ENCODE measurements at places on chromosomes 1 and 21.

- DNase-seq, result no peak
Observed at GRCh38 chr1:227521782-227522181, 41.6 kb upstream of the ZNF678 start.

DNA sequence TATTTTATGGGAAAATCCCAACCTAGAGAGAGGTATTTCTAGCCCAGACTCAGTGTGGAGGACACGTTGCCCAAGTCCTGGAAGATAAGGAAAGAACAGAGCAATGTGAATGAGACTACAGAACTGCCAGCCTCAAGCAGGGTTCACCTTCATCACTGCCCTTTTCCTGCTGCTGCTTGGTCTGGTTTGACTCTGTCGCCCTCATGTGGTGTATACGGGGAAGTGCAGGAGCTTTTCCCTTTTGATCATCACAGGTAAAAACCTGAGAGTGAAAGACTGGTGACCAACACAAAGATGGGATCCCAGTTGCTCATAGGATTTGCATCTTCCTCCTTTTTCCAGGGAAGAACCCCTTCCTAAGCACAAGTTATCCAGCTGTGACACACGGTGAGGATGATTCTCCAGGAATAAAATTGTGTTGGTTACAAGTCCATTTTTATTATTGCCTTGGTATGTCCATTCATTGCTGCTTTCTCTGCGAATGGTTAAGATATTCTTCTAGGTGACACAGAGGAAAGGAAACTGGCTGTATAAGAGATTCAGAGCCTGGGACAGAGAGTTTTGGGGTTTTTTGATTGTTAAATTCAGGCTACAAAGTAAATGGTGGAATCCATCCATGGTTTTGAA lies 89.5 kb upstream of the CD53 start:
- DNase-seq, result peak; percentile 42

- no peak for DNase-seq
Observed at GRCh38 chr1:118264343-118264742, 79.3 kb upstream of the SPAG17 start.

DNA sequence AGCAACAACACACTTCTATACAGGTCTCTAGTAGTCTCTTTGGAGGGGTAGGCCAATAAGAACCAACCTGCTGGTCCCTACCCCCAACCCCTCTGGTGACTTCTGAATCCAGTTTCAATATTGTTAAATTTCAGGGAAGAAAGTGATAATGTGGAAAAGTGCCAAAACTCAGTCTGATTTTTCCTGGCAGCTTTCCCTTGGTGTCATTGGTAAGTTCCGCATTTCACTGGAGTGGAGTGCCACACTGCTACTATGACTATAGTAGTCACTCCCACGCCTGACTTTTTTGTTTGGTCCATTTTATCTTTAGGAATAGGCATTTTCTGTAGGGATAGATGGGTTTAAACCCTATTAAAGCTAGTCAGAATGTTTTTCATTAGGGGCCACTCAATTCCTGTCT lies 5.7 kb upstream of the ARID1A start:
- DNase-seq, result no peak

- peak; percentile 7 for DNase-seq
Observed at GRCh38 chr1:113808450-113809195, 3.7 kb downstream of the RSBN1 start.

DNA sequence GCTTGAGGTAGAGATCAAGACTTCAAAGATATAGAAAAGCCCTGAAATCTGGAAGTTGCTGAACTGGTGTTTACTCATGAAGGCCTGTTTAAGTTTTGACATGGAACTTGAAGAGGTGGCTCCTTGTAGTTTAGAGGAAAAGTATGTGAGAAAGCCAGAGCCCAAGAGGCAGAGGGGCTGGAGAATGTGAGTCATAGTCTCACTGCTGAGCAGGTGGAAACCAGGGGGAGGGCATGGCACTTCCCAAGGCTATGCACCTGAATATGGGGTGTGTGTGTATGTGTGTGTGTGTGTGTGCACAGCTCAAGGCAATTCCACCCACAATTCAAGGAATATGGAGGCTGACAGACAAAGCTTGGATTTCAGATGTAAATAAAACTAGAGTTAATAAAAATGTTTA lies 46.8 kb upstream of the C1orf198 start:
- no peak for DNase-seq

DNA sequence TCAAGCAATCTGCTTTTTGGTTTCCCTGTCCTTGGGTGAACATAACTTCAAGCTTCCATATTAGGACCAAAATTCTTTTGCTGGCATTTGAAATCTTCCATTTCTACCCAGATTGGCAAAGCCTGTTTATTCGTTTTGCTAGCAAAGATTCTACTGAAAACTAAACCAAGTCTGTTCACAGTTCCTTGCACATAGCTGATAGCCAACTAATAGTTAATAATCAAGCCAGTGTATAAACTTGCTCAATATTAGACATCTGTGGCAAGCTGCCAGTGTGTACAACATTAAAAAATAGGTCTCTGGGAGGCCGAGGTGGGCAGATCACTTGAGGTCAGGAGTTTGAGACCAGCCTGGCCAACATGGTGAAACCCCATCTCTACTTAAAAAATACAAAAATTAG lies 6.3 kb downstream of the APP start:
- DNase-seq, result no peak

GRCh38 chr1:84037758-84038611 lies 39.1 kb upstream of the TTLL7 start:
- DNase-seq, result no peak

- DNase-seq, result peak; percentile 49
Observed at GRCh38 chr1:99580451-99580850, 65.5 kb upstream of the PALMD start.

DNA sequence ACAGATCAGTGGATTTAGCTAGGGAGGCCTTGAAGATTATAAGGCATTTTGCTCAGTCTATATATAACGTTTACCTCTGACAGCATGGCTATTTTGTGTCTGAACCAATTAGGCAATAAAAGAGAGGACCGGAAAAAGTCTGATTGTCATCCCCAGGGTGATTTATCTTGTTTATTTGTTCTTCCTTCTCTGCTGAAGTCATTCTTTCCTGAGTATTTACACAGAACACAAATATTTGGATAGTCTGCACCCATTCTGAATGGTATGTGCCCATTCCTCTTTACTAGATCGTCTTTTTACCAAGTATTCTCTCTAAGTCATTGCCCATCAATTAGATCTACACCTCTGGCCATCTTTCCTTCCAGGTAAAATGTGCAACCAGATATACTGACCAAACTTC lies 1602.9 kb downstream of the KCNT2 start:
- DNase-seq, result no peak

- DNase-seq, result peak; percentile 91
Observed at GRCh38 chr1:27816921-27817630, 13.5 kb upstream of the PPP1R8 start.

DNA sequence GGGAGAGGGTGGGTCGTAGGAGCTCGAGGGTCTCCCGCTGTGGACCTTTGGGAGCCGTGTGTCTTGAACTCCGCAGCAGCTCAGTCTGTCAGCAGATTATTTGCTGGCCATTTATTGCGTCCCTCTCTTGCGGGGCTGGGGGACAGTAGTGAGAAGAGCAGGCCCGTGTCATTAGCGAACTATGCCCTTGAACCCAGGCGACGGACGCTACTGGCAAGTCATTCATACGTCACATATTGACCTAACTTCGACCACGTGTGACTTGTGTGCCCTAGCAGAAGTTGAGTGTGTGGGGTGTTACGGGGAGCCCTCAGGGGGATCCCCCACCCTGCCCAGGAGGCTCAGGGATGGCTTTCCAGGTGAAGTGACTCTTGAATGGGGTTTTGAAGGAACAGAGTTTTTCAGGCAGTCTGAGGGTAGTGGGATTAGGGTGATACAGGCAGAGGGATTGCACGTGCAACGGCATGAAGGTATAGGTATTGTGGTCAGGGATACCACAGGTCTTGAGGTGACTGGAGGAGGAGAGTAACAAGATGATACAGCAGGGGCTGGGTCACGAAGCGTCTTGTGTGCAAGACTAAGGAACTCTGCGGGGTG lies 13.0 kb downstream of the RCC1 start:
- no peak for DNase-seq

DNA sequence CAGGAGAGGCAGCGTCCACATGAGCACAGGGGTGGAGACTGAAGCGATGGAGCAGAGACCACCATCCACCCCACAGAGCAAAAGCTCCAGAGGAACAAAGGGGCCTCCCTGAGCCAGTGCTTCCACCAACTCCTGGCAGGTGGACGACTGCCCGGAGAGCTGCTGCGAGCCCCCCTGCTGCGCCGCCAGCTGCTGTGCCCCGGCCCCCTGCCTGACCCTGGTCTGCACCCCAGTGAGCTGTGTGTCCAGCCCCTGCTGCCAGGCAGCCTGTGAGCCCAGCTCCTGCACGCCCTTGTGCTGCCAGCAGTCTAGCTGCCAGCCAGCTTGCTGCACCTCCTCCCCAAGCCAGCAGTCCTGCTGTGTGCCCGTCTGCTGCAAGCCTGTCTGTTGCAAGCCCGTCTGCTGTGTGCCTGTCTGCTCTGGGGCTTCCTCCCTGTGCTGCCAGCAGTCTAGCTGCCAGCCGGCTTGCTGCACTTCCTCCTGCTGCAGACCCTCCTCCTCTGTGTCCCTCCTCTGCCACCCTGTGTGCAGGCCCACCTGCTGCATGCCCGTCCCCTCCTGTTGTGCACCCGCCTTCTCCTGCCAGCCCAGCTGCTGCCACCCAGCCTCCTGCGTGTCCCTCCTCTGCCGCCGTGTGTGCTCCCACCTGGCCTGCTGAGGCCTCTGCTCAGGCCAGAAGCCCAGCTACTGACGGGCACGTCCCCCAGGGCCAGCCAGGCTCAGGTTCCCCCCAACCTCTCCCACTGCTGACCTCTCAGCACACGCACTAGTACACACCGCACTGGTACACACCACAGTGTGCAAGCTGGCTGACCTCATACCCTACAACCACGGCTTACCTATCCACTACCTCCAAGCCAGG lies 5.4 kb downstream of the KRTAP10-12 start:
- no peak for DNase-seq

- DNase-seq, result peak; percentile 79
Observed at GRCh38 chr1:173294843-173295242, 87.7 kb upstream of the TNFSF4 start.

GRCh38 chr1:68047659-68048026 lies 2.8 kb downstream of the DIRAS3 start:
- DNase-seq, result no peak

DNA sequence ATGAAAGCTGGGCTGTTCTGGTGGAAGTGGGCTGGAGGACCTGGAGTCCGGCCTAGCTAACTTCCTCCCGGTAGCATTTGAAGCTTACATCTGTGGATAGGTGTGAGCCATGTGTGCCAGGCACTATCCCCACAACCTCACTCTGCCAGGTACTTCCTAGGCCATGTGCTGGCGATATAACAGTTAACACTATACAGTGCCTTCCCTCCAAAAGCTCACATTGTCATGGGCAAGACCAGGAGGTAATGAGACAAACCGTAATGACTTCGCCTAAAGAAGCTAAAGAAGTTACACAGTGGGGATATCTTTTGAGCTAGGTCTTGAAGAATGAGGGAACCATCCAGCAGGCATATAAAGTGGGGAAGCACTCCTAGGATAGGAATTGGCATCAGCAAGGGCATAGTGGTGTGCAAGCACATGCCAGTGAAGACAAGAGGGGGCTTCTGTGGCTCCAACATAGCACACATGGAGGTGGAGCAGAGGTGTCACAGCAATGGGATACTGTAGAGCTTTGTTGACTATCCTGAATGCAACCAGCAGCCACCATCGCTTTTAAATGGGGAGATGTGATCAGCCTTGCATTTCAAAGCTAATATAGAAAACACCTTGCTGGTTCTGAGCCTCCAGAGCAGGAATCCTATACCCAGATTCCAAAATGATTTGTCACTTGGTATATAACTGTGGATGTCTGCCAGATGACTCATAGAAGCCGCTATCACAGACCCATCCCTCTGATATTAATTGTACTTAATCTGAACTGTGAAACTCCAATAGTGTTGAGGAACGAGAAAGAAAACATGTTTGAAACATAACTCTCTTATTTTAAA lies 466.3 kb downstream of the LMO4 start:
- peak; percentile 45 for DNase-seq

DNA sequence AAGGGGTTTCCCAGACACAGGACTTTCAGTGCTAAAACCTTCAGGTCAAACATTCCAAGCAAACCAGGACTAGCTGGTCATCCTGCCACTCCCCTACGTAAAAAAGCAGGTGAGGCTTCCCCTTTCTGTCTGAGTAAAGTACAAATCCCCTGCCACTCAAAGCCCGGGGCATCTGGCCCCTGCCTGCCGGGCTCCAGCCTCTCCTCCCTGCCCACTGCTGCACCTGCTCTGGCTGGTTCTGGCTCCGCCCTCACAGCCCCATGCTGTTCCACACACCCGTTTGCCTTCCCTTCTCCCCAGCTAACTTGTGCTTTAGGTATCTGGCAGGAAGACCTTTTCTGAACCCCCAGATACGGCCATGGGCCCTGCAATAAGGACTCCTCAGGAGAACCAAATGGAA lies 23.3 kb upstream of the S100A7 start:
- DNase-seq, result no peak

DNA sequence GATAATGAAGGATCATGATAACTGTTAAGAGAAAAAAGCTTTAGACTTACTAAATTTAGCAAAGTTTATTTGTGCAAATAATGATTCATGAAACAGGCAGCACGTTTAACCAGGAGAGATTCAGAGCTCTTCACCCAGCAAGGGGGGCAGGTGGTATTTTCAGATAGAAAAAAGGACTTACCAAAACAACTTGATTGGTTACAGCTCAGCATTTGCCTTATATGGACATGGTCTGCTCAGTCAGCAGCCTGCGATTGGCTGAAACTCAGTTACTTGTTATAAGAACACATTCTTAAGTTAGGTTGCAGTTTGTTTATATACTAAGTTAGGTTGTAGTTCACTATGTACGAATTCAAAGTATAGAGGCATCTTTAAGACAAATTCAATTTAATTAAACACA lies 165.6 kb downstream of the DUSP10 start:
- DNase-seq, result peak; percentile 21

- DNase-seq, result no peak
Observed at GRCh38 chr1:185474440-185475149, 157.6 kb upstream of the IVNS1ABP start.

DNA sequence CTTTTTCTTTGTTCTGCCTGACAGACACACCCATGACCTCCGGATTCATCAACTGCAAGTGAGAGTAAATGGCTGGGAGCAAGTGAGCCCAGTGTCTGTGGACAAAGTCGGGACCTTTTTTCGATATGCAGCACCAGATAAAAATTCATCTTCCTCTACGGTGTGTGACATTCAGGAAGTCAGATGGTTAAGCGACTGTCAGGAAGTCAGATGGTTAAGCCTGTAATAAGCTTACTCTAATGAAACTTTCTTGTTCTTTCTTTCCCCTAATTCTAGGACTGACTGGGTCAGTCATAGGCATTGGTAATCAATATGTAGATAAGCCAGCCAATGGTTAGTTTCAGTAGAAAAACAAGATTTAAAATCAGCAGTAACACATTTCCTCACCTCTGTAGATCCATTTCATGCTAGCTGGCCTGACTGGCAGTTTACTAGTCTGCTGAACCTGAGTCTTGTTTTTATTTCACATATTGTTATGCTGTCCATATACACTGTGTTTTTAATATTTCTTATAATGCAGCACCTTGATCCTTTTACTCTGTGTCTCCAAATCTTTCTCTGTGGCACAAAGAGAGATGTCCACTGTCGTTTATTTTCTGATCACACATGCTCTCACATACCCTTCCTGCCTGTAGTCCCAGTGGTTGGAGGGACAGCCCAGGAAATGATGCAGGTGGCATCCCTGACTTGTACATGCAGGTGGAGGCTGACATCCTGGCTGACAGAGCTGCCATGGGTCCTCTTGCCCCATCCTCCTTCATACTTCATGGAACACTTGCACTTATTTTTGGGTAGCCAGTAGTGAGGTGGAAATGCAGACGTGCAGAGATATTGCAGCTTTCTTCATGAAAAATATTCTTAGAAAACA lies 115.8 kb downstream of the VPS13D start:
- DNase-seq, result no peak
